H9 (cell line): ENCODE measurements at places on chromosomes 16 and 17. TPM values are rescaled to one million over a fixed set of nuclear protein-coding genes. Genes with fewer than 3 reads are reported as not detected.
A peak's percentile ranks its signal among the peaks of the same experiment; 100 is the strongest.

- no peak for DNase-seq
These were observed 9.4 kb downstream of the NPRL3 start for GRCh38 chr16:129075-129474.

GRCh38 chr17:59353936-59354755 lies 22.7 kb downstream of the YPEL2 start:
- no peak for DNase-seq

- no peak for DNase-seq
These were observed 9.1 kb downstream of the TP53I13 start for GRCh38 chr17:29577385-29578211.

DNA sequence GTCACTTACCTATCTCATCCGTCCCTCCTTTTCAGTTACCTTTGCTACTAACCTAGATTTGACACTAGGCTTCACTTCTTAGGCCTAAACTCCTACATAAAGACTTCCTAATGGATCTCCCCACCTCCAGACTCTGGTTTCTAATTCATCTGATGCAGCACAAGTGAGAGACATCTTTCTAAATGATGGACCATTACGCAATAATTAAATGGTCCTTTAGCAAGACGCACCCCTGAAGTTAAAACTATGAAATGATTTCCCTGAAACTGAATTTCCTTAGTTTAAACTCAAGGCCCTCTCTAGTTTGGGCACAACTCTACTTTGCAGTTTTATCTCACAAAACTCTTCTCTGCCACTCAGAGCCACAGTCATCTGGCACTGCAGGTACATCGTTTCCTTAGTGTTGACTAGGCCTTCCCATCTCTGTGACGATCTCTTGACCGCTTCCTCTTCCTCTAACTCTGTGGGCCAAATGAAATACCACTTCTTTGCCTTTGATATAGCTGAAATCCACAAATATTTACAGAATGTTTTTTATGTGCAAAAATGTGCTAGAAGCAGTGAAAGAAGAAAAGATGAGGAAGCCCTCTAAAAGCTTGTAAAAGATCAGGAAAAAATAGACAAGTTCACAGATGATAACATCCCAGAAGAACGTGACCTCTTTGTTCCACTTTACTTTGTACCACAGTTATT lies 3.3 kb downstream of the SYNRG start:
- no peak for DNase-seq

GRCh38 chr17:82966415-82966814 lies 113.0 kb upstream of the METRNL start:
- peak; percentile 17 for DNase-seq

GRCh38 chr17:73669771-73670170 lies 25.5 kb upstream of the SDK2 start:
- DNase-seq, result no peak

DNA sequence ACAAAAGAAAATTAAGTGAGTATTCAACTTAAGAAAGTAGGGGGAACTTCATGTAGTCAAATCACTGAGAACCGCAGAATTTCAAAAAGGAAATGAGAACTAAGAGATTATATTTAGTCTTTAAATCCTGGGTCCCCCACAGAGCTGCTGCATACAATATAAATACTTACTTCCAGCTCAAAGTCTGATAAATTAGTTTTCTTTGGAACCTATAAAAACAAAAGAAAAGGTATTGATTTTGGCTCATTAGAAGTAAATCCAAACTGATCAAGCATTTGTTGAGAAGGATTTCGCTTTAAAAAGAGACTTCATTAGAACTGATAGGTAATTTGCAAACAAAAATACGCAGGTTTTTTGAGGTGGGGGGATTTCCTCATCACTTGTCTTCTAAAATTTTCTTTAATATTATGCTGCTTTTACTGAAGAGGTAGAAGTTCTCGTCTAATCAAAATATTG lies 21.9 kb downstream of the PARN start:
- DNase-seq, result no peak

GRCh38 chr17:63945784-63946439 lies 13.8 kb upstream of the CD79B start:
- no peak for DNase-seq

DNA sequence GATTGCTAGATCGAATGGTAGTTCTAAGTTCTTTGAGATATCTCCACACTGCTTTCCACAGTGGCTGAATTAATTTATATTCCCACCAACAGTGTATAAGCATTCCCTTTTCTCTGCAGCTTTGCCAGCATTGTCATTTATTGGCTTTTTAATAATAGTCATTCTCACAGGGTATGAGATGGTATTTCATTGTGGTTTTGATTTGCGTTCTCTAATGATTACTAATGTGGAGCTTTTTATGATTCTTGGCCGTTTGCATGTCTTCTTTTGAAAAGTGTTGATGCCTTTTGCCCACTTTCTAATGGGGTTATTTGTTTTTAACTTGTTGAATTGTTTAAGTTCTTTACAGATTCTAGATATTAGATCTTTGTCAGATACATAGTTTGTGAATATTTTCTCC lies 36.5 kb upstream of the BCAS3 start:
- DNase-seq, result no peak

DNA sequence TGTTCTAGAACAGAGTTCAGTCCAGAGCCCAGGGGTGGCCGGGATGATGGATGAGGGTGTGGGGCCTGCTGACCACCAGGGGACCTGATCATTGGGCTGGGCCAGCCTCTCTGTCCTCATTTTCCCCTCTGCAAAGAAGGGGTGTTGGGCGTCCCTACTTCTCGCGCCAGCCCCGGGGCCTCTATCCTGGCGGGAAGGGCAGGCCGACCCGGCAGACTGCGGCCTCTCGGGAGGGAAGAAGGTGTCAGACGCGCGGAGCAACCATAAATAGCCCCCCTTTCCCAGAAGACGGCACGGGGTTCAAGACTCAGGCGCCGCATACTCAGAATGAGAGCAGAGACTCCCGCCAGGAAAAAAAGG lies 2.0 kb upstream of the CACNA1G start:
- no peak for DNase-seq

DNA sequence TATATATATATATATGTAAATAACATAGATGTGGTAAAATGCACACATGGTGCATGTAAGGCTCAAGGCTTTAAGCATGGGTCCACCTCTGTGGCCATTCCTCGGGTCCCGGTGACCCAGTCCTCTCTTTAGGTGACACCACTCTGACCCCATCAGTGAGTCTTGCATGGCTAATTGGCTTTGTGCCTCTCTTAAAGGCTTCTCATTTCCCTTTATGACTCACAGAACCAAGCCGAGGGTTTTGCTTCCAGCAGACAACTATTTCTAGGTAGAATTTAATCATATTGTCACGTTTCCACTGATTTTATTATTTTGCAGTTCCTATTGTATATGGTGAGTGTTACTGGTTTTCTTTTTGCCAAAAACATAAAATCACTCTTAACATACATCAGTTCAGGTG lies 59.7 kb downstream of the PLCG2 start:
- DNase-seq, result no peak

DNA sequence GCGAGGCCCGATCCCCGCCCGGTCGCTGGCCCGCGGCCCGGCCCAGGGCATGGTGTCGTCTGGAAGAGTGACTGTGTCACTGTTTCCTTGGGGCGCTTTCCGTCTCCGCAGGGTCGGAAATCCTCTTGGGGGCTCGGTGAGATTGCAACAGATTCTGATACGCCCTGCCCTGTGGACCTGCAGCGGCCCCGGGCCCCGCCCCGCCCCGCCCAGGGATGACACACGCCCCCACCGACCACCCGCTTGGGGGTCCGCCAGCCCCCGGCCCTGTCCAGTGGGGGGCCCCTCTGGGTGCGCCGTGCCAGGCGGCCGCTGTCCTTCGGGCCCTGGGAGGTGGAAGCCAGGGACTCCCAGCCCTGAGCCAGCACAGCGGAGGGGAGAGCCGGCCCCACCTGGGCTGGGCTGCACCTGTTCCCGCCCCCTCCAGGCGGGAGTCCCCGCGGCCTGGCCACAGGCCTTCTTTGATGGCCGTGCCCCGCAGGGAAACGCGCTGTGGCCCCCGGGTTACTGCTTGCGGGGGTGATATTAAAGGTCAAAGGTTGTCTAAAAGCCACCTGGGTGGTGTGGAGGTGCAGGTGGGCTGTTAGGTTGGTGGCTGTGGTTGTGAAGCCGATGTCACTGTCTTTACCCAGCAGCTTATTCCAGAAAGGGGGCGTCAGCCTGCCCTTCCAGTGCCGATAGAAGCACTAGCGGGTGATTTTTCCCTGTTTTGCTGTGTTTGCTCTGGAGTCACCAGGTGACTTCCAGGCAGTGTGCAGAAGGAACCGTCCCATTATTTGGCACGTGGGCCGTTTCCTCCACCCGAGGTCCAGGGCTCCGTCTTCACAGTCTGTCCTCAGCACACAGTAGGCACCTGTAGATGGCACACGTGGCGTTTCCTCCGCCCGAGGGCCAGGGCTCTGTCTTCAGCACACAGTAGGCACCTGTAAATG lies 752 bp downstream of the TBC1D24 start:
- peak; percentile 56 for DNase-seq

DNA sequence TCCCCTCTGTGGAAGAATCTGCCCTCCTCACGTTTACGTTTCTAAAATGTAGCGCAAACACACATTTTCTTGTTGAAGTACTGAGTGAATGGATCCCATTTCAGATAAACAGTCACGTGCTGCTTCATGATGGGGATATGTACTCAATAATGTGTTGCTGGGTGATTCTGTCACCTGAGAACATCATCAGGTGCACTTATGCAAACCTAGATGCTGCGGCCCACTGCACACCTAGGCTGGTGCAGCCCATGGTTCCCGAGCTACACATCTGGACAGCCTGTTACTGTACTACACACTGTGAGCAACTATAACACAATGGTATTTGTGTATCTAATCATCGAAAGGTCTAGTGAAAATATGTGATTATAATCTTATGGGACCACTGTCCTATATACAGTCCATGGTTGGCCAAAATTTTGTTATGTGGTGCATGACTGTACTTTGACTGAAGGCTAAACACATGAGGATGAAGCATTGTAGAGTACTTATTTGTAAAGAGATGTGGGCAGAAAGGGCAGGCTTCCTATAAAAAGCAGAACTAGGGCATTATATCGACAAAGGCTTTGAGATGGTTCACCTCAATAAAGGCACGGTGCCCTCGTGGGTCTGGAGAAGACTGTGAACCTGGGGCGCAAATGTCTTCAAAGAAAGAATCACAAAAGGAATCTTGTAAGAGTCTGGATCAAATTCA lies 26.3 kb downstream of the MARF1 start:
- DNase-seq, result no peak

- no peak for DNase-seq
These were observed 3.5 kb upstream of the SNX29 start for GRCh38 chr16:11973070-11973469.

GRCh38 chr16:84808826-84809225 lies 11.0 kb upstream of the CRISPLD2 start:
- DNase-seq, result no peak

DNA sequence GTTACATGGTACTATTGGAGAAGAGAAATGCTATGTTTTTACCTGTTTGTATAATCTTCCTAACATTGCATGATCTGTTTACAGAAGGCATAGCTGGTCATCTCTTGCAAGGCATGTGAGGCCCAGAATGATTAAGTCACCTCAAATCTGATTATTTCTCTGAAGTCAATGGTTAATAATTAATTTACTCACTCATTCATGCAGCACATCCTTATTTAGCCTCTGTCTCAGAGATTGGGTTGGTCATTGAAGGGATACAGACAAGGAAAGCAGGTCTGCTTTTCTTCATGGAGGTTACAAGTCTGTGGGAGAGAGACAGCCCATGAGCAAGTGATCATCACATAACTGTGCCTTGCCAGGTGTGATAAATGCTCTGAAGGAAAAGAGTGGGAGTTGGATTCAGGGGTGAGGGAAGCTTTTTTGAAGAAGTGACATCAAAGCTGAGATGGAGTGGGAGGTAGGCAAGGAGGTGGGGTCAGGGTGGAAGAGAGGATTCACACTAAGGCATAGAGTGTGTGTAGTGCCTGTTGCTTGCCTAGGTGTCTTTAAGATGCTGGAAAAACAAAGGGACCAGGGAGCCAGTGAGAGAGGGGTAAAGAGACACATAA lies 16.3 kb upstream of the RBFOX1 start:
- no peak for DNase-seq

GRCh38 chr17:36144981-36145729 lies 31.3 kb downstream of the TBC1D3B start:
- DNase-seq, result no peak

GRCh38 chr16:14121872-14122271 lies 50.8 kb downstream of the MRTFB start:
- DNase-seq, result no peak

DNA sequence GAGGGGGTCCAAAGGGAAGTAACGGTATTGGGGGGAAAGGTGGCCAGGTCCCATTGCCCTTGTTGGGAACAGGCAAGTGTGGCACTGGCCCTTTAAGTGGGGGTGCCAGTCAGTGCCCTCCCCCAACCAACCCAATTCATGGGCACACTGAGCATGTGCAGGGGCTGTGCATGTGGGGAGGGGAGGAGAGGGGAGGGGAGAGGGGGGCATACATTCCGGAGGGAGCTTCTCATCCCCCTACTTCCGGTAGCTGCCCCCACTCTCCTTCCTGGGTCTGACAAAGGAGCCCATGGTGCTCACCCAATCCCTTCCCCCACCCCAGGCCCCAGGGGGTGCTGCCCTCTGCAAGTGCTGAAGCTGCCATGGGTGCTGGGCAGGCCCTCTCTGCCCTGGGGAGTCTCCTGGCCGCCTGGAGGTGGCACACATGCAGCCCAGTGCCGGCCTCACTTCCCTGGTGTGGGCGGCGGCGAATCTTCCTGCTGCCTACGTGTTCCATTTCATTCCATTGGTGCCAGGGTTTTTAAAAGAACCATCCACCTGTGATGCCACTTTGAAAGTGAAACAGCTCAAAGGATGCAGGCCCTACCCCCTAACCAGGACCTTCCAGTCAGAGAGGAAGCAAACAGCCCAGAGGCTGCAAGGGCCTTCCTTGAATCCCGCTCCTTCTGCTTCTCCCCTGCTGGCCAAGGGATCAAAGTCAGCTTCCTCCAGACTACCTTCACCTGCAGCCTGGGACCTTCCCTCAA lies 11.0 kb downstream of the HEXIM2 start:
- DNase-seq, result peak; percentile 75

DNA sequence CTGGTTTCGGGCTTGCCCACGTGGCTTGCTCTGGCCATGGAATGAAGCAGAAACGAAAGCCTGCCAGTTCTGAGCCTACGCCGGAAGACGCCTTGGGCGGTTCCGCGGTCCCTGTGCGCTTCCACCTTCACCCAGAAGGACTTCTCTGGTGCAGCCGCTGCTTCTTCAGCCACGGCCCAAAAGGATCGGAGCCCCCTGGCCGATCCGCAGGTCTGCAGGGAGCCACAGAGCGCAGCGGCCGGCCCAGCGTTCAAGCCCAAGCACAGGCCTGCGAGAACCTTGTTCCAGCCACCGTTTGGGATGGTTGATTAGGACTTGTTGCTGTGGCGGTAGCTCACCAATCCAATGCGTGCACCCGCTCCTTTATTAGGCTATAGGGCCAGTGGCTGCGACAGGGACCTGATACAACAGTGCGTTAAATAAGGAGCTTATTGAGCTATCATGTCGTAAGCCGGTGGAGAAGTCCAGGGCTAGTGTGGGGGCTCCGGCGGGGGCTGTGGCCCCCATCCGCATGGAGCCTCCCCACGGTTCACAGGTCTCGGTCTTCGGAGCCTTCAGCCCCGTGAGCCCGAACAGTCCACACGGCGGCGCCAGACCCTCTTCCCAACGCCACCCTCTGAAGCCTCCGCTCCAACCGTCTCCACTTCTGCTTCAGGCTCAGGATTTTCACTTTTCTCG lies 10.2 kb upstream of the MPP2 start:
- DNase-seq, result peak; percentile 87

GRCh38 chr17:18230288-18231141 lies 5.1 kb downstream of the LLGL1 start:
- DNase-seq, result no peak

Gene PLXDC1
- total RNA-seq, result 1.6 and 2.0 TPM in 2 replicates

Gene CTRB1
- not detected in 2 replicates for total RNA-seq

Gene KRTAP2-1
- total RNA-seq, result not detected in 2 replicates

Gene MT1A
- total RNA-seq, result 0.68 TPM in 1 of 2 replicates, not detected in the other

Gene DHRS7C
- total RNA-seq, result not detected in 2 replicates

Gene SBK1
- 65.5 and 69.7 TPM in 2 replicates for total RNA-seq

Gene MT1H
- 10.7 and 12.5 TPM in 2 replicates for total RNA-seq
